ENCODE measurements at places on chromosomes 2 and 18. TPM values are rescaled to one million over a fixed set of nuclear protein-coding genes. Genes with fewer than 3 reads are reported as not detected.

Gene RMDN2
- total RNA-seq: 1.8 TPM

Gene AAMP
- total RNA-seq: 132 TPM

Gene SGPP2
- total RNA-seq: not detected

Gene PMAIP1
- total RNA-seq: 22.8 TPM

Gene DNAJC5G
- 0.16 TPM for total RNA-seq
